ENCODE measurements at places on chromosomes 16 and 17.

- no peak overlapping the region for H3K27ac ChIP-seq
- H3K36me3 ChIP-seq = no peaks in the 10 kb centered on the region
- H3K27me3 ChIP-seq = peaks cover 1% of the 10 kb centered on the region
- H3K4me1 ChIP-seq = peaks cover 43% of the 10 kb centered on the region
- DNase-seq = no peak
- no peak overlapping the region for H3K4me3 ChIP-seq
These were observed 64.5 kb upstream of the MED9 start for GRCh38 chr17:17412326-17412725.

DNA sequence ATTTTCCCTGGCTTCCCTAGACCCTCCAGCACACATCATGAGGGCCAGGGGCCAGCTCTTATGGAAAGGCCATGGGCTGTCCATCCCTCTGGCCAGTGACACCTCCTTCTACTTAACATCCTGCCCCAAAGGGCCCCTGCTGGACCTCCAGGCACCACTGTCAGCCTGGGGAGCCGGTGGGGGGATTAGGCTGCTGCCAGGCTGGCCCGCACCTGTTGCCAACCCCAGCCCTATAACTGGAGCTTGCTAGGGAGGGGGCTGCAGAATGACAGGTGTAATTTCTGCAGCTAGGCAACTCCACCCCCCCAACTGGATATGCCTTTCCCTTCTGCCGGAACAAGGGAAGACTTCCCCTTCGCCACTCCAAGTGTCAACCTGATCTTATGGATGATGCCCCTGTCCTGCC is 12.5 kb downstream of the RARA start:
- peaks cover 76% of the 10 kb centered on the region for H3K4me1 ChIP-seq
- H3K4me3 ChIP-seq = peak overlapping the region; percentile 98
- peak overlapping the region; percentile 99 for H3K27ac ChIP-seq
- peak; percentile 19 for DNase-seq
- H3K36me3 ChIP-seq = peaks cover 8% of the 10 kb centered on the region

GRCh38 chr17:13704333-13704732 is 102.6 kb upstream of the HS3ST3A1 start:
- H3K4me1 ChIP-seq = no peaks in the 10 kb centered on the region
- no peaks in the 10 kb centered on the region for H3K36me3 ChIP-seq

DNA sequence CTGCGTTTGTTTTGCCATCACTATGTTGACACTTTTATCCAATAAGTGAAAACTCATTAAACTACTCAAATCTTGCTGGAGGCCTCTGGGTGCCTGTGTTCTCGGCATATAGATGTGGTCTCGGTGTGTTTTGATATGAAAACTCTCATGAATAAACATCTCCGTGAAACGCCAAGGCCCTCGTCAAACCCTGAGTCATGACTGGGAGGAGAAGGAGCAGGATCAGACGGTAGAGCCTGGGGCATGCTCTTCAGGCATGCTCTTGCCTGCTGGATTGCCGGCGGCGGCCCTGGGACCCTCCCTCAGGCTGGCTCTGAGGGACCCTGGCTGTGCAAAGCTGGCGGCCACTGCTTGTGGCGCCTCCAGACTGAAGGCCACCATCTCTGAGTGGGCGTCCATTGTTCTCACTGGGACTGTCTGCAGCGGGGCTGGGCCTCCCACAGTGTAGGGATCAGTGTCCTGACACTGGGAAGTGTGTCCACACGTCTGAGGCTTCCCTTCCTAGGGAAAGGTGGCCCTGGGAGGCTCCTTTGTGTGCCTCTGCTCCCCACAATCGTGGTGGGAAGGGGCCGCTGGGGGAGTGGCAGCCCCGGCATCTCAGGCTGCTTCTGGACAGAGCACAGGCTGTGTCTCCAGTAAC is 1.7 kb upstream of the NPB start:
- no peak for DNase-seq
- no peak overlapping the region for H3K4me3 ChIP-seq
- peaks cover 6% of the 10 kb centered on the region for H3K27me3 ChIP-seq
- no peak overlapping the region for H3K27ac ChIP-seq
- H3K4me1 ChIP-seq = peaks cover 2% of the 10 kb centered on the region

DNA sequence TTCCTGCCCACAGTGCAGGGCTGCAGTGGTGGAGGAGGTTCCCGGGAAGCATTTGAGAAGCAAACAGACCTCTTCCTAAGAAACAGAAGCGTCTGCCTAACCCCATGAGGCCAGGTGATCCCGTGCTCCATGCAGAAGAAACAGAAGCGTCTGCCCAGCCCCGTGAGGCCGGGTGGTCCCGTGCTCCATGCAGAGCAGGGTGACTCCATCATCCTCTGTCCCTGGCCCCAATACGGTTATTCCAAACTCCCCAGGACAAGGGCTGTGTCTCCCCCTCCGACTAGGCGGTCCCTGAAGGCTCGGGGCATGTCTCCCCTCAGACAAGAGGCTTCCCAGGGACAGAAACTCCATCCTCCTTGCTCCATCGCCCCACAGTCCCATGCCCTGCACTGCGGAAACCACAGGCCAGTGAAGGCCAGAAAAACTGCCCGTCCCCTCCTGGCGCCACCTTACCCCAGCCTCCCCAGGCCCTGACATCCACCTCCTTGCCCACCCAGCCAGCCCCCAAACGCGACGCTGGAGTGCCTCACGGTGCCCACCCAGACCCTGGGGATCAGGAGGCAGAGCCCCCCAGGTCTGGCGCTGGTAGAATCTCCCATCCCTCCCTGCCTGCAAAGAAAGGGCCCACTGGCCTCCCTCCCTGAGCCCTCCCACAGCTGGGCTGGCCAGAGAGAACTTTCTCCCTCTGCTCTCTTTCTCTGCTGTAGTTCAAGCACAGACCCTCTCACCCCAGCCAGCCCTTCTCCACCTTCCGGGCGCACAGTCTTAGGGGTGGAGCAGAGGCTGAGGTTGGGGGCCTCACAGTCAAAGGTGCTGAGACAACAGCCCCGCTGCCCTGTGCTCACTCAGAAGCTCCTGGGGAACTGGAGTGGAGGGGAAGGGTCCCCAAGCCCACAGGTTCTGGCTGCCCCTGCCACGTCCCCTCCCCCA is 30.6 kb upstream of the KRT17 start:
- H3K36me3 ChIP-seq = no peaks in the 10 kb centered on the region
- peaks cover 3% of the 10 kb centered on the region for H3K27me3 ChIP-seq

DNA sequence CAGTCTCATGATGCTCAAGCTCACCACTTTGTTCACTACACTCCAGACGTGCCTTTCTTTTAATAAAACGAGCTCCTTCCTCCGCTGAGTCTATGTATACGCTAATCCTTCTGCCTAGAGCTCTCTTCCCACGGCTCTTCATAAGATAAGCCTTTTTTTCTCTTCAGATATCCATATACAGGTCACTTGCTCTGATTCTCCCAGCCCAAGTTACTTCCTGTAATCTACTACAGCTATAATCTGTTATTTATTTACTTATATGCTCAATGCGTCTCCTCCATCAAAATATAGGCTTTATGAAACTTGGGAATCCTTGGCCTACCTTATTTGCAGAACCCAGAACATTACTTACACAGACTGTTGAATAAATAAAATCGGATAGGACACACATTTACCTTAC is 17.4 kb downstream of the C16orf87 start:
- H3K4me1 ChIP-seq = peaks cover 41% of the 10 kb centered on the region
- DNase-seq = no peak
- H3K36me3 ChIP-seq = peaks cover 29% of the 10 kb centered on the region
- H3K4me3 ChIP-seq = no peak overlapping the region

GRCh38 chr17:81481073-81481799 is 31.4 kb downstream of the ACTG1 start:
- H3K4me3 ChIP-seq = peak overlapping the region; percentile 55
- H3K4me1 ChIP-seq = peaks cover 21% of the 10 kb centered on the region
- H3K36me3 ChIP-seq = no peaks in the 10 kb centered on the region
- peaks cover 23% of the 10 kb centered on the region for H3K27me3 ChIP-seq
- peak; percentile 51 for DNase-seq

DNA sequence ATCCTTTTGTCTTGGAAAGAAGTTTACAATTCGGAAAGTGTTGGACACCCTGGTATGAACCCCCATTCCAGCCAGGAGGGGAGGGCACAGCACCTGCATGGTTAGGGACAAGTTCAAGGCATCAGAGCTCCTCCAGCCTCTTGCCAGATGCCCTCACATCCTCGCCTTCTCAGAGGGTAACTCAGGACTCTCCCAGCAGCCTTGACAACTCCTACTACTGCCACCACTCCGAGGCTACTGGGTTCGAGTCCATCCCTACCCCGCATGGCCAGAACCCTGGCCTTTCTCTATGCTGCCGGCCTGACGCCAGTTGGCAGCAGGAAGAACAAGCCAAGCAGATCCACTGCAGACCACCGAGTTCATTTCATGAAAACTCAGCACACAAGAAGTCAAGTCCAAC is 34.1 kb downstream of the AXIN2 start:
- H3K36me3 ChIP-seq = no peaks in the 10 kb centered on the region
- no peak overlapping the region for H3K27ac ChIP-seq
- H3K27me3 ChIP-seq = no peaks in the 10 kb centered on the region
- no peak overlapping the region for H3K4me3 ChIP-seq
- DNase-seq = no peak

GRCh38 chr16:4795828-4796572 is 831 bp downstream of the SMIM22 start:
- peaks cover 2% of the 10 kb centered on the region for H3K4me1 ChIP-seq
- no peaks in the 10 kb centered on the region for H3K27me3 ChIP-seq
- no peak overlapping the region for H3K27ac ChIP-seq
- H3K4me3 ChIP-seq = no peak overlapping the region

- no peak overlapping the region for H3K27ac ChIP-seq
- H3K27me3 ChIP-seq = peaks cover 24% of the 10 kb centered on the region
- no peaks in the 10 kb centered on the region for H3K4me1 ChIP-seq
- DNase-seq = no peak
- no peak overlapping the region for H3K4me3 ChIP-seq
These were observed 259.8 kb downstream of the C16orf95 start for GRCh38 chr16:87057211-87057881.

DNA sequence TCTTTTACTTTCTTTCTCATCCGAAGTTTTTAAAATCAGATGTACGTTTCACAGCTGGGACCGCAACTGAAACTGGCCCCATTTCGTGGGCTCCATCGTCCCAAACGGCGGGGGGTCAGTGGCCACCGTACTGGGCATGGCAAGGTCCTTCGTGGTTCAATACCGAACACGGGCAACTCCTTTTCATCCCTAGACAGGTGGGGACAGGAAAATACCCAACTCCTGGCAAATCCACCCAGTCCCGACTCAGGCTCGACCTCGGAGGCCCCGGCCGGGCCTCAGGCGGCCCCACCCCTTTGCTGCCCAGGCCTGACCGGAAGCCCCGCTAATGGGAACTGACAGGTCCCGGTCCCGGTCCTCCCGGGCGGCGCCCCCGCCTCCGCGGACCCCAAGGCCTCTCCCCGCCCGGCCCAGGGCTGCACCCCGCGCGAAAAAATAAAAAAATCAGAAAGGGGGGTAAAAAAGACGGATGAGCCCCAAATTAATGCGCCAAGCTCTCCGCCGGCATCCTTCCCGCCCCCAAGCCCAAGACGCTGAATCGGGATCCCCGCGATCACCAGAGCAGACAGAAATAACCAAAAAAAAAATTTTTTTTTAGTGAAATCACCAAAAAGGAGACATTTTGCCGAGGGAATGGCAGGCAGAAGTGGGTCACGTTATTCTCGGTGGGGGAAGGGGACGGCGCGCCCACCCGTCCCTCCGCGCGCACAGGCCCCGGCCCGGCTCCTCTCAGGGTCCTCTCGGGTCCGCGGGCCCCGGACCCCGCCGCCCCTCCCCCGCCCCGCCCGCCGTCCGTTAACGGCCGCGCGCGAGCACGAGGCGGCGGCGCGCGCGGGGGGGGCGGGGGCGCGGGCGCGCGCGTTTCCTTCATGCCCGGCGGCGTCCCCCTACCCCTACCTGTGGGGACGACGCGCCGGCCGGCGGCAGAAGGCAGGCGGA is 562 bp downstream of the ZC3H7A start:
- peaks cover 32% of the 10 kb centered on the region for H3K36me3 ChIP-seq
- peak overlapping the region; percentile 76 for H3K4me3 ChIP-seq
- H3K4me1 ChIP-seq = peaks cover 69% of the 10 kb centered on the region
- no peak for DNase-seq

- H3K27me3 ChIP-seq = peaks cover 1% of the 10 kb centered on the region
- no peaks in the 10 kb centered on the region for H3K4me1 ChIP-seq
- peak; percentile 43 for DNase-seq
- no peaks in the 10 kb centered on the region for H3K36me3 ChIP-seq
These were observed 266.4 kb downstream of the MAF start for GRCh38 chr16:79334127-79334526.

DNA sequence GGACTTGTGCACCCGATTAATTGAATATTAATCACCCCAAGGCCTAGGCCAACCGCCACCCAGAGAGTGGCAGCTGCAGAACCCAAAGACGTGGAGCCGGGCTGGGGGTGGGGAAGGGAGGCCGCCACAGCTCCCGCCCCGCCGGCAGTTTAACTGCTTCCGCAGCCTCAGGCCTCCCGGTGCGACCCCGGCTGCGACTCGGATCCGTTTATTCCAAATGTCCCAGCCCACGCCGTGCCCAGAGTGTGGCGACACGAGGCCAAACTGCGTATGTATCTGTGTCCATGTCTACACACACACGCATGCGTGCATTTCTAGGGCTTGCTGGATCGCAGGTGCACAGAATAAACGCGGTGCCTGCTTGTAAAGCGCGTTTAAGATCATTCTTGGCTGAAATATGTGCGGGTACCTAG is 802 bp upstream of the TOB1 start:
- H3K4me1 ChIP-seq = peaks cover 43% of the 10 kb centered on the region
- H3K27me3 ChIP-seq = no peaks in the 10 kb centered on the region
- peaks cover 10% of the 10 kb centered on the region for H3K36me3 ChIP-seq
- DNase-seq = peak; percentile 80
- peak overlapping the region; percentile 93 for H3K27ac ChIP-seq
- peak overlapping the region; percentile 88 for H3K4me3 ChIP-seq

DNA sequence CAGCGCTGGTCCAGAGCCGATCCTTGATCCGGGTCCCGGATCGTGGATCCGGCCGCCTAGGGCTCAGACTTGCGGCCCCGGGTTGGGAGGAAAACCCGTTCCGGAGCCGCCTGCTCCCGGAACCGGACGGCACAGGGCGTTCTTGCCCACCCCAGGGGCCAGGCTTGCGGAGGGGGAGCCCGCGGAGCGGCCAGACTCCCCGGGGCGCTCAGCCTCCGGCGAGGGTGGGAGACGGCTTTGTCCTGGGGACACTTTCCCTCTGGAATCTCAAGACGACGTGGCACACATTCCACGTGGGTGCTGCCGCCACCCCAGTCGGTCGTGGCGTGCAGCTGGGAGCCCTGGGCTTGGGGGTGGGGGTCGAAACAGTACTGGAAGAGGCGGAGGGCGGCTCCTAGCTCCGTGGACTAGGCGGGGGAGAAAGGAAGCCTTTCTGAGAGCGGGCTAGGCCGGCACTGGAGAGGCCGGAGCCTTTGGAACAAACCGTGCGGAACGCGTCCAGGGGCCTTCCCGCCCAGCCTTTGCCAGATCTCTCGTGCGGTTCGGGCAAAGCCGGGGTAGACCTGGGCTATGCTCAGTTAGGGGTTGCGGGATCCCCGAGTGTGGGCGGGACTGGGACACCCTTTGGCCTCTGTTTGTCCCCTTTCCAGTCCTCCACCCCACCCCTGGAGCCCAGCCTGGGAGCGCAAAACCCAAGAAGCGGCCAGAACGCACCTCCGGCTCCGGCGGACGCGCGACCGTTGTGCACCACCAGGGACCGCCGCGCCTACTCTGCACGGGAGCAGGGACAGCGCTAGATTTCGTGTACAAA is 26.5 kb downstream of the SREBF1 start:
- H3K4me3 ChIP-seq = no peak overlapping the region
- peaks cover 25% of the 10 kb centered on the region for H3K4me1 ChIP-seq
- H3K27me3 ChIP-seq = no peaks in the 10 kb centered on the region

- DNase-seq = no peak
- H3K27me3 ChIP-seq = no peaks in the 10 kb centered on the region
- H3K4me1 ChIP-seq = peaks cover 3% of the 10 kb centered on the region
- no peak overlapping the region for H3K27ac ChIP-seq
These were observed 92.6 kb downstream of the CLEC16A start for GRCh38 chr16:11036868-11037410.

GRCh38 chr16:24497440-24497839 is 41.9 kb upstream of the RBBP6 start:
- H3K27ac ChIP-seq = no peak overlapping the region
- H3K4me3 ChIP-seq = no peak overlapping the region
- no peaks in the 10 kb centered on the region for H3K36me3 ChIP-seq
- no peak for DNase-seq
- no peaks in the 10 kb centered on the region for H3K4me1 ChIP-seq

All from activated CD8-positive, alpha-beta T cell treated with anti-CD3 and anti-CD28 coated beads for 36 hours (primary cell).